ENCODE measurements at places on chromosomes 3 and 15. TPM values are rescaled to one million over a fixed set of nuclear protein-coding genes. Genes with fewer than 3 reads are reported as not detected.

- DNase-seq: no peak
These were observed 3.6 kb downstream of the USP50 start for GRCh38 chr15:50542887-50543210.

- no peak for DNase-seq
These were observed 50.0 kb upstream of the CDIN1 start for GRCh38 chr15:36529296-36530011.

GRCh38 chr3:88671573-88671972, 435.8 kb upstream of the EPHA3 start:
- DNase-seq: no peak

GRCh38 chr15:47186075-47186474, 531.2 kb upstream of the SEMA6D start:
- DNase-seq: no peak

GRCh38 chr15:69758810-69759790, 306.5 kb downstream of the RPLP1 start:
- no peak for DNase-seq

GRCh38 chr15:101497484-101498034, 8.1 kb upstream of the PCSK6 start:
- DNase-seq: no peak

DNA sequence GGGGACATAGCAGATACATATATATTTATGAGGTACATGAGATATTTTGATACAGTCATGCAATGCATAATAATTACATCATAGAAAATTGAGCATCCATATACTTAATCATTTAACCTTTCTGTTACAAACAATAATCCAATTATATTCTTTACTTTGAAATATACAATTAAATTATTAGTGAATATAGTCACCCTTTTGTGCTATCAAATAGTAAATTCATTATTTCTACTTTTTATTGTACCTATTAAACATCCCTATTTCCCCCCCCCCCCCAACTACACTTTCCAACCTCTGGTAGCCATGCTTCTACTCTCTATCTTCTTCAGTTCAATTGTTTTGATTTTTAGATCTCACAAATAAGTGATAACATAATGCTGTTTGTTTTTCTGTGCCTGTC, 719.1 kb downstream of the ZBBX start:
- no peak for DNase-seq

DNA sequence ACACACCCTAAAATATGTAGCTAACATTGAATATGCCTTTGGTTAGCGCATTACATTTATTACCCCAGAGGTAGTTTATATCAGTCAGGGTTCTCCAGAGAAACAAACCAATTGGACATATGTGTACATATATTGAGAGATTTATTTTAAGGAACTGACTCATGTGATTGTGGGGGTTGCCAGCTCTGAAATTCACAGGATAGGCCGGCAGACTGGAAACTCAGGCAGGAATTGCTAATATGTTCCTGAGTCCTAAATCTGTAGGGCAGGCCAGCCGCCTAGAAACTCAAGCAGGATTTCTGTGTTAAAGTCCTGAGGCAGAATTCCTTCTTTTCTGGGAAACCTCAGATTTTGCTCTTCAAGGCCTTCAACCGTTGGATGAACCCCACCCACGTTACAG, 189.7 kb downstream of the CDIN1 start:
- no peak for DNase-seq

DNA sequence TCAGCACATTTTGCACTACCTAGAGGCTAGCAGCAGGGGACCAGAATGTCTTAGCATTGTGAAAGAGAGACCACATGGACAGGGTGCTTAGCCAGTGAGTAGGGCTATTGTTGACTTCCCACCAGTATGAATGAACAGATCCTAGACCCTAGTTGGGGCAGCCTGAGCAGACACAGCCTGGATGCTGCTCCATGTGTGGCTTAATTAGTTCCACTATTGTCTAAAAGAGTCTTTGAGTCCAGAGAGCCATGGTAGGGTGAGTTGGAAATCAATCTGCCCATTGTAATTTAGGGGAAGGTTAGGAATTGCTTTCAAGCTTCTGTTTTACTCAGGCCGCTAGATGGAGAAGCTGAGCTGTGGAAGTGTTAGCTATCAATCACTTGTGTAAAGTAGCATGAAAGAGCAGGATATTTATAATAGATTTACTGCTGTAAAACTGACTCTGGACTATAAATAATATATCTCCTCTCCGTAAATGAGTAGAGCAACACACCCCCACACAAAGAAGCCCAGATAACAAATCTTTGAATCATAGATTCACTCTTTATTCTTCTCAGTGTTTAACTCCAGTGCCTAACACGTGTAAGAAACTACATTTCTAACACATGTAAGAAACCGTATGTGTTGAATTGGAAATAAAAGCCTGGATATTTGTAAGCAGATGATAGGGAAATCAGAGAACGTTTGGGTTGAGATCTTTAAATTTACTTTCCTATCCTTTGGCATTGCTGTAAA, 4.1 kb upstream of the GCSAM start:
- DNase-seq: peak; percentile 36

The RAB8B gene
- polyA plus RNA-seq: 61.0 TPM

The GLDN gene
- 0.21 TPM for polyA plus RNA-seq

The AADACL2 gene
- polyA plus RNA-seq: not detected

The CCDC39 gene
- 7.7 TPM for polyA plus RNA-seq

The ULK4 gene
- 6.1 TPM for polyA plus RNA-seq

The C3orf49 gene
- polyA plus RNA-seq: 1.2 TPM

The ENTPD3 gene
- polyA plus RNA-seq: 8.0 TPM

Data from left lung (tissue), 14 donors.